ENCODE measurements at places on chromosomes 5 and 9.
A peak's percentile ranks its signal among the peaks of the same experiment; 100 is the strongest.

DNA sequence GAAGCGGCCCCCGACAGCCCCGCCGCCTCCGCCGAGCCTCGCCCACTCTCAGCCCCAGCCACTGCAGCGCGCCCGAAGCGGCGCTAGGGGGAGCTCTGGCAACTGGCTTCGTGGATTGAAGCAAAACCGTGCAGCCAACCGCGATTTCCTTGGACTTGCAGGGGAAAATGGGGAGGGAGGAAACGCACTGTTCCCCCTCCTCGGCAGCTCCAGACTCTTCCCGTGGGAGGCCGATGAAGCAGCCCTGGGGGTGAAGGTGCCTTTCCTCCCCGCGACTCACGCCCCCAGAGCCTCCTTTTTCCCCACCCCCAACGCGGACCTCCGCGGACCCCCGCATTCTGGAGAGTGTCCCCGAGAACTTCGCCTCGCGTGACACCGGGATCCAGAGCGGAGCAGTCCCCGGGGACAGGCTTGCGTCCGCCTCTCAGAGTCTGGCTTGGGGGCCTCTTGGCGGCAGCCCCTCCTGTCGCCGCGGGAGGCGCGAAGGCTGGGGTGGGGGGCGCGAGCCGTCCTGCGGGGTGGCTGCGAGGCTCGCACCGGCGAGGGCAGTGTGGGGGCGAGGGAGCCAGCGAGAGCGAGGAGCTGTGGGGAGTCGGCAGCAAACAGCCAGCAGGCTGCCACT is 3.8 kb downstream of the IER5L start:
- DNase-seq, result peak; percentile 92

DNA sequence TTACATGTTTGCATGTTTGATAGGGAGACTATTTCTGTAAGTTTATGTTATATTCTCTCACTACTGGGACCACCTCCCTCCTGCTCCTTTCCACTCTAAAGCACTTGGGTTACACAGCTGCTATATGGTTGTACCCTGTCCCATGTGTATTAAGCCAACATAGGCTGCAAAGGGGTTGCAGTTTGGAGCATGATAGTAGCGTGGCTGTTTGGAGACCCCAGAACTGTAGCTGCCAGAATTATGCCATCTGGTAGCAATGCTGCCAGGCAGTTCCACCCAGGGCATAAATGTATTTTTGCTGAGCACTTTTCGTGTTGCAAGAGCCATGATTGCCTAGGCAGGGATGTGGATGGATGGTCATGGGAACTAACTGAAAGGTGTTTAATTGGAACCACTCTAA is 81.8 kb downstream of the CNTLN start:
- no peak for DNase-seq

GRCh38 chr9:90943341-90943740 is 141.7 kb downstream of the SYK start:
- DNase-seq, result no peak

DNA sequence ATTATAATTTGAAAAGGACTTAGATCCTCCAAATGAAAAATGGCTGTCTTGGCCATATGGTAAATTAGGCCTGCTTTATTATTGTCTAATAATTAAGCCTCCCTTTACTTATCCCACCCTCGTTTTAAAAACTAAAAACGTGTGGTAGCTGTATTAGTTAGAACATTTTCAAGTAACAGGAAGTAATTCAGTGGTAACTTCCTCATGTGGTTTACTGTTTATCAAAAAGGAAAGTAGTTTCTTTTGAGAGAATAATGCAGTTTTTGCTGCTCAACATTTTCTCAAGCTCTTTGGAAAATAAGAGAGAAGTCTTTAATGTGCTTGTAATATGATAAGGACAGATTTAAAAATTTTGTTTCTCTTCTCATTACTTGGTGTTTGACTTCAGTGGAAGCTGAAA is 26.0 kb downstream of the ZCCHC7 start:
- no peak for DNase-seq

DNA sequence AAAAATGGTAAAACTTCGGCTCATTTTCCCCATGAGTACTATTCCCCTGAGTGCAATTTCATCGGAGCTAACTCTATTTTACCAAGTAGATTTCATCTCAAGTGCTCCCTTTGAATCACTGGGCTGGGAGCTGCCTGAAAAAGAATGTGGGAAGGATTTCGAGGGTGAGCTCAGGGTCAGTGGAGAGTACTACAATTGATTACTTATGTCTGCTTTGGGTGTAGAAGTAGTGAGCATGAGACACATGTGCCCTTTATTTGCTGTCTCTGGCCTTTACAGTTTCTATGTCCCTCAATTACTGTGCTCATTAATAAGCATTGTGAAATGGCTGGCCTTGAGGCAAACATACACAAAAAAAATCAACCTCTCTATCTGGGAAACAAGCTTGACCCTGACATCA is 172.7 kb upstream of the RFX3 start:
- no peak for DNase-seq

DNA sequence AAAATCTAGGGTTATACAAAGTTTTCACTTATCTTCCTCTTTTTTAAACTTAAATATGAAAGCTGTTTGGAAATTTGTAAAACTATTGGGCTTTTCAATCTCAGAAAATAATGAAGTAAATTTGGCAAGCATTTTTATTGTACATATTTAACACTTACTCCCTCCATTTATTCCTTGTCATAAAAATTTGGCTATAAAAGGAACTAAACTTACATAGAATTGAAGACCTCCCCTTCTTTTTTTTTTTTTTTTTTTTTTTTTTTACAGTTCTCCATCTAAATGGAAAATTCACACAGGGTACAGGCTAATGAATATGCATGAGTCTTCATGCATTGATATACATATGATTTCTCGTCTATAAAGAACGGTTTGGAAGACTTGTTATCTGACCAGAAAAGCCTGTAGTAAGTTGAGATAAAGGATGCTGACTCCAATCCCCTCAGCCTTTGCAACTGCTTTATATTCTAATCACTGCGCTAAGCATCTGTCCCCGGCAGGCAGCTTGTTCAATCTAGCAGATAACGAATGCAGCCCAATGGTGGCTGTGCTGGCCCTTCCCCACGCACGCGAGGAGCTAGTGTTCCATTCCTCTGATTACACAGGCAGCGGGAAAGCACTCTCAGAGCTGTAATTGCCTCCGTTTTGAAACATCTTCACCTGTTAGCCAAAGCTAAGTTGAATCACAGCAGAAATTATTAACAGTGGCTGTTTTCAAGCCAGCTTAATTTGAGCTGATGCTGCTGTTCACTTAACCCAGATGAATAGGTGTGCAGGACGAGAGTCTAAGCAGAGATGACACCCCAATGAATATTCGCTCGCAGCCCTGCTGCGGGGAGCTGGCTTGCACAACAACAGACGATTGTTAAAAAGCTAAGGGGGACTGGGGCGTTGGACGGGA is 453.8 kb upstream of the ZNF608 start:
- DNase-seq, result peak; percentile 78

- DNase-seq, result peak; percentile 90
Measured at GRCh38 chr5:141734501-141735229, 52.6 kb upstream of the ARAP3 start.

- DNase-seq, result no peak
Measured at GRCh38 chr9:115385383-115386122, 267.6 kb upstream of the TNC start.

GRCh38 chr9:4177970-4178758 is 121.7 kb downstream of the GLIS3 start:
- DNase-seq, result no peak

- peak; percentile 11 for DNase-seq
Measured at GRCh38 chr9:22457448-22457847, 10.8 kb downstream of the DMRTA1 start.

GRCh38 chr5:148807851-148808250 is 18.6 kb upstream of the ADRB2 start:
- no peak for DNase-seq

GRCh38 chr5:9037048-9037447 is 508.8 kb downstream of the SEMA5A start:
- DNase-seq, result no peak

GRCh38 chr9:110812886-110813285 is 144.3 kb downstream of the MUSK start:
- no peak for DNase-seq

- no peak for DNase-seq
Measured at GRCh38 chr5:147303976-147304375, 69.2 kb downstream of the STK32A start.

- peak; percentile 82 for DNase-seq
Measured at GRCh38 chr9:86287013-86287412, 4.7 kb upstream of the ISCA1 start.

DNA sequence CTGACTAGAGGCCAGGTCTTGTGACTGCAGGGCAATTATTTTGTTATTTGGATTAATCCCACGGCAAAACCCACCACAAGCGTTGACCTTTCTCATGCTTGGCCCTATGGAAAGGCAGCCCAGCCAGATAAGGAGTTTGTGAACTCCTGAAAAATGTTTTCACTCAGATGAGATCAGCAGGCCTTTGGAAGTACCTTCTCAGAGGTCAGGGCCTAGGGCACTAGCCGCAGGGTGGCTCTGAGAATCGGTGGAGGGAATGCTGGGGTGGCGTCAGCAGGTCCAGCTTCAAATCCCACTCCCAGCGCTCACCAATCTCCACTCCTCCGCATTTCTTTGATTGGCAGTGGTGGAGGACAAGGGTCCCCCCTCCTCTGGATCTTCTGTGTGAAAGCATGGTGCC is 194.4 kb downstream of the GADD45G start:
- DNase-seq, result no peak

- no peak for DNase-seq
Measured at GRCh38 chr9:16364347-16364746, 506.1 kb downstream of the BNC2 start.

GRCh38 chr5:10106806-10107205 is 142.9 kb downstream of the ATPSCKMT start:
- no peak for DNase-seq

- no peak for DNase-seq
Measured at GRCh38 chr5:73189871-73190376, 16.9 kb downstream of the TMEM174 start.

GRCh38 chr5:31921852-31922305 is 252.2 kb downstream of the GOLPH3 start:
- peak; percentile 49 for DNase-seq

DNA sequence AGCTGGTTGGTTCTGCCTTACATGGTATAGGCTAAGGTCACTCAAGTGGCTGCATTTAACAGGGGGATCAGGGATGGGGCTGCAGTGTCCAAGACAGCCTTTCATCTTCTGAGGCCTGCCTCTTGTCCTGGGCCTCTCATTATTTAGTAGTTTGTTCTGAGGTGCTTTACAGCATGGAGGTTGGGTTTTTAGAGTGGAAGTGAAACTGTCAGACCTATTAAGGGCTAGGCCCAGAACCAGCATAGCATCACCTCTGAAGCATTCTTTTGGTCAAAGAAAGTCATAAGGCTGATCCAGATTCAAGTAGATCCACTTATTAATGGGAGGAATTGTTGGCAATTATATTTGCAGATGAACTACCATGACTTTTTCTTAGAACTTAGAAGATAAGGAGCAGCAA is 146.0 kb upstream of the NMUR2 start:
- no peak for DNase-seq

GRCh38 chr9:110951805-110952539 is 86.3 kb downstream of the LPAR1 start:
- no peak for DNase-seq

DNA sequence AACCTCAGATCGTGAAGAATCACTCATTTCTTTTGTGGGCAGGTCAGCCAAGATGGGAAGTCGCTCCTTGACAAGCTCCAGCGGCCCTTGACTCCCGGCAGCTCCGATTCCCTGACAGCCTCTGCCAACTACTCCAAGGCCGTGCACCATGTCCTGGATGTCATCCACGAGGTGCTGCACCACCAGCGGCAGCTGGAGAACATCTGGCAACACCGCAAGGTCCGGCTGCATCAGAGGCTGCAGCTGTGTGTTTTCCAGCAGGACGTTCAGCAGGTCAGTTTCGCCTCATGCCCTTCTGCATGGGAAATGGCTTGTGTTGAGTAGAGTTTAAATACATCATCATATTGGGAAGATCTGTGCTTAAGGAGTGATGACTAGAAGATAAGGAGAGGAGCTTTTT is 173.3 kb downstream of the TRIO start:
- no peak for DNase-seq

DNA sequence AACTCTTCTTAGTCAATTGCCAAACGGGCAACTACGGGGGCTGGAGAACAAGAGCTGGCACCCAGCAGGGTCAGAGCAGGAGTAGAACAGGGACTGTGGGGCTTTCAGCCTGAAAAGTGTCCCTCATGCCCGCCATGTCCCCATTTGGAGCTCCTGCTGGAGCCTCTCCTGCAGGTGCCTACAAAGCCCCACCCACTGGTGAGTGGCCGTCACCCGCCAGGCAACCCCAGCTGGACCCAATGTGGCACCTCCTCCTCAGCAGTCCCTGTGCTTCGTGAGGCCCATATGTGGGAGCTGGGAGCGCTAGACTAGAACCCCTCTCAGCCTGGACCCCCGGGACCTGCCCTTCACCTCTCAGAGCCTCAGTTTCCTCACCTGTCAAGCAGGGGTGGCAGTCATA is 40.9 kb downstream of the VAV2 start:
- no peak for DNase-seq

DNA sequence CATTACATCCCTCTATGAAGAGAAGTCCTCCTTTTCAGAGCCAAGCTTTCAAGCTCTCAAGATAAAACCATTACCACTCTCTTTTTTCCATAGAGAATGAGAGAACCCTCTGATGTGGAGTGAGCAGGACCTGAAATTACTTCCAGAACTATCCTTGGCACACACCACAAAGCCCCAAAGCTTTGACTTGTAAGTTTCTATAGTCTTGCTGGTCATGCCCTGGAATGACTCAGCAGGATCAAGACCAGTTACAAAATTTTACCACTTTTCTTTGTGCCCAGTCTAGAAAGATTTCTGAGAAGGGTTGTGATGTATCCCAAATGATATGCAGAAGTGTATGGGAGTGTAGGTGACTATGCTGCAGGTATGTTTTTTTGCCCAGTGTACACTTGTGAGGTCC is 760.6 kb downstream of the TLE1 start:
- DNase-seq, result no peak

GRCh38 chr5:91384671-91385430 is 1.7 kb upstream of the ARRDC3 start:
- DNase-seq, result peak; percentile 88

GRCh38 chr5:100434815-100435214 is 100.4 kb upstream of the FAM174A start:
- no peak for DNase-seq

DNA sequence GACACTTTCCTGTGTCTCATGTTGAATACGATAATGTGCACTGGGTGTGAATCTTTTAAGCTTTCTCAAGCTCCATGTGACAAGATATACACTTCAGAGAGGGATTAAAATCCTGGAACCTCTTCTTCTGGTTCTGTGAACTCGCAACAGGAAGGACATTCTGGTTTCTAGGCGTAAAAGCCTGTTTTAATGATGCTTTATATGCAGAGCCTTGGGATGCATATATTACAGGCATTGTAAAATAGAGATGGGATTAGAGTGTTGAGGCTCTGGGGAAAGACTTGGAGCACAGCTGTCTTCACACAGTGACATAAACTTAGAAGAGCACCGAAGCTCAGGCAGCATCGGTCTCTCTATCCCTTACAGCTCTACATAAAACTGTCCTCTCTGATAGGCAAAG is 107.7 kb upstream of the SV2C start:
- no peak for DNase-seq

GRCh38 chr5:109713453-109713852 is 23.7 kb downstream of the MAN2A1 start:
- no peak for DNase-seq

- no peak for DNase-seq
Measured at GRCh38 chr5:178433273-178433775, 156.9 kb downstream of the COL23A1 start.

GRCh38 chr5:14351845-14352712 is 208.9 kb downstream of the TRIO start:
- peak; percentile 78 for DNase-seq

GRCh38 chr9:32807217-32807616 is 23.9 kb downstream of the TMEM215 start:
- DNase-seq, result no peak
